ENCODE measurements at places on chromosomes 1 and 21. TPM values are rescaled to one million over a fixed set of nuclear protein-coding genes. Genes with fewer than 3 reads are reported as not detected.

GRCh38 chr1:79714664-79715063 is 708.1 kb upstream of the ADGRL4 start:
- no peak for DNase-seq

- DNase-seq, result no peak
Observed at GRCh38 chr1:36159614-36160387, 3.8 kb downstream of the MAP7D1 start.

DNA sequence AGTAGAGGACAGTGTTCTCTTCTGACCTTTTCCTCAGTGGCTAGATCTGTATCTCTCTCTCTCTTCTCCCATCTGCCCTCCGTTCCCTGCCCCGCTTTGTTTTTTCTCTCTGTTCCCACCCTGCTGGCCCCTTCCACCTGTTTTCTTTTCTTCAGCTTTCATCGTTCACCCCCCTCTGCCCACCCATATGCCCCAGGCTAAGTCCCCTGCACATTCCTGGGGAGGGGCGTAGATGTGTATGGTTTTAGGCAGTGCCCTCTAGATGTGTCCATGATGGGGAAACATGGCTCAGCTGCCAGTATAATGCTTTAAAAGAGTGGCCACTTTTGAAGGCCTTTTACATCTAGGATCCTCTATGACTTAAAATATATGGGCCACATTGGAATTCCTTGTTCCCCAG is 13.6 kb downstream of the S100A11 start:
- no peak for DNase-seq

GRCh38 chr1:117049857-117050256 is 10.3 kb upstream of the TTF2 start:
- DNase-seq, result peak; percentile 72

GRCh38 chr1:173937062-173937461 is 19.9 kb upstream of the SERPINC1 start:
- DNase-seq, result no peak

DNA sequence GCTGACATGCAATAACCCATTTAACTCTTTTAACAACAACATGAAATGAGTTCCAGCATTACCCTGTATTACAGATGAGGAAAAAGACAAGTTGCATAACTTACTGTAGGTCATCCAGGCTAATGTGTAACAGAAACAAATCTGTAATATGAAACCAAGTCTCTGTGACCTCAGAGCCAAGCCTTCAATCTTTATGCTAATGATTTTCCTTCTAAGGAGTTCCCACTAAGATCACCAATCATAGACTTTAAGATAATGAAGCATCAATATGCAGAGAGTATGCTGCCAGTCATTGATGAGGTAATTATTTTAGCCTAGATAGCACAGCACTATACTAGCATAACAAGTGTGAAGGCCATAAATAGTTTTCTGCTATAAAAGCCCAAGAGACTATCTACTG is 35.6 kb upstream of the RNPC3 start:
- no peak for DNase-seq

GRCh38 chr1:35449334-35450008 is 107.7 kb downstream of the KIAA0319L start:
- no peak for DNase-seq

DNA sequence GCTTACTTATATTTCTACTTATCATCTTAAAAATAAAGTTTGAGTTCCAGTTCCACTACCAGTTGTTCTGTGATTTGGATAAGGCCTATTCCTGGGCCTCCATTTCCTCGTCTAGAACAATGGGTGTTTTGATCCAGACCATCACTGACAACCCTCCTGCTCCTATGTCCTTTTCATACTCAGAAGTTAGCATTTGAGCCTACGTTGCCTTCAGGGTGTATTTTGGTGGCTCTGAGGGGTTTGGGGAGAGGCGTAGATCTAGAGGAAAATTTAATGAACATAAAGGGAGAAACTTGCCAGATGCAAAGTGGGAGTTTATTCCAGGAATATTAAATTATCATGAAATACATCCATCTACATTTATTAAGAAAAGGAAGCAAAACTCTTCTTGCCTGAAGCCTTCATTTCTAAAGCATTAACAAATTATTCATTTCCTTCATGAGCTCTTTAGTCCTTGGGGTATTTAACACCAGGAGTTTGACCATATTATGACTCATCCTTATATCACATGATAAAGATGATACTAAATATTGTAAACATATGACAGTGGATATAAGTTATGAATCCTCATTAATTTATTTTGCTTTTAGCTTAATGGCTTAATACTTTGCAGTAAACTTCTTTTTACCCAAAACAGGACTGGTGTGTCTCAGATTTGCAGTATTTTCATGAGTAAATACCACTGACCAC is 47.2 kb upstream of the SYT14 start:
- DNase-seq, result no peak

GRCh38 chr1:30130099-30130498 is 593.3 kb downstream of the MATN1 start:
- no peak for DNase-seq

- no peak for DNase-seq
Observed at GRCh38 chr1:33547576-33547975, 75.1 kb downstream of the ZSCAN20 start.

DNA sequence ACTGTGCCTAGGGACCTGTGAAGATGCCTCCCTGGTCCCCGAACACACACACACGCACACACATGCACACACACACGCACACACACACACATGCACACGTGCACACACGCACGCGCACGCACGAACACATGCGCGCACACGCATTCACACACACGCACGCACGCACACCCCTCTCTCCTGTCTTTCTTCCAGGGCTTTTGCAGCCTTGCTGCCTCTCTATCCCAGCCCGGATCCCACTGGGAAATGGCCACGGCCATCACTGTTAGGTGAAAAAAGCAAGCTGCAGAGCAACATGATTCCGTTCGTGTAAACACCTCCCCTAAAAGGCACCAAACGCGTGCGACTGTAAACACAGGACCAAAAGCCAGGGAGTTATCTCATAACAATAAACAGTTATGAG is 39.7 kb downstream of the NKAIN1 start:
- no peak for DNase-seq

DNA sequence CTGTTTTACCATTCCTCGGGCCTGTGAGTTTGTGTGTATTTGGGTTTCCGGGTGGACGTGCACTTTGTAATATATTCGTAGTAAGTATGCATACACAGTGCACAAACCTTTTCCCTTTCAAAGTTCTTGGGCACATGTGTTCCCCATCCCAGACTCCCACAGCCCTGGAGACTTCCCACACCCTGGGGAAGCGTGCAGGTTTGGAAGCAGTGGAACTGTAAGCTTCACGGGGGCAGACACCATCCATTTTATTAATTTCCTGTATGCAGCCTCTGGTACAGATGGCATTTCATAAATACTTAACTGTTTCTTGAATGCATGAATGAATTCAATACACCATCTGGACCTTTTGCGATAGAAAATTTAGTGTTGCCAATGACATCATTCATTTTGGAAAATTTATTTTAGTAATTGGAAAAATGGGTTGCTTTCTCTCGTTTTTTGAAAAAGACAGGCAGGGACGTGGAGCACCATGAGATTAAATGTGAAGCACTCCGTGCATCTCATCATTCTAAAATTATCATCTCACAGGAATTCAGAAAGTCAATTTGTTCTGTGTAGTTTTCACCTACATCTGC is 10.8 kb downstream of the ETS2 start:
- DNase-seq, result no peak

DNA sequence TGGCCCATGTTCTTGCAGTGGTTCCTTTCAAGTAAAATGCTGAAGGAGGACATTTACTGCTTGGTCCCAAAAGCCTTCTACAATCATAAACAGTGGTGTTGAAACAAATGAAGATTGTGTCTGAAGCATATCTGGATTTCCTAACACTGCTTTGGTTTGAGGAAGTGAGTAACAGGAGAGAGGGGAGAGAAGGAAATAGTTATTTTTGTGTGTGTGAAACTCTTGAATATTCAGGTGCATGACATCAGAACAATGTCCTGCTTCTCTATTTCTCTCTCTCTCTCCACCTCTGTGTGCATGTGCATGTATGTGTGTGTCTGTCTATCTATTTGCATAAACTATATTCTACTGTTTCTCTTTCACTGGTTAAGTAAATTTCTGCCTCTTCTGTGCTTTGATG is 61.4 kb upstream of the TNFSF18 start:
- DNase-seq, result peak; percentile 73

DNA sequence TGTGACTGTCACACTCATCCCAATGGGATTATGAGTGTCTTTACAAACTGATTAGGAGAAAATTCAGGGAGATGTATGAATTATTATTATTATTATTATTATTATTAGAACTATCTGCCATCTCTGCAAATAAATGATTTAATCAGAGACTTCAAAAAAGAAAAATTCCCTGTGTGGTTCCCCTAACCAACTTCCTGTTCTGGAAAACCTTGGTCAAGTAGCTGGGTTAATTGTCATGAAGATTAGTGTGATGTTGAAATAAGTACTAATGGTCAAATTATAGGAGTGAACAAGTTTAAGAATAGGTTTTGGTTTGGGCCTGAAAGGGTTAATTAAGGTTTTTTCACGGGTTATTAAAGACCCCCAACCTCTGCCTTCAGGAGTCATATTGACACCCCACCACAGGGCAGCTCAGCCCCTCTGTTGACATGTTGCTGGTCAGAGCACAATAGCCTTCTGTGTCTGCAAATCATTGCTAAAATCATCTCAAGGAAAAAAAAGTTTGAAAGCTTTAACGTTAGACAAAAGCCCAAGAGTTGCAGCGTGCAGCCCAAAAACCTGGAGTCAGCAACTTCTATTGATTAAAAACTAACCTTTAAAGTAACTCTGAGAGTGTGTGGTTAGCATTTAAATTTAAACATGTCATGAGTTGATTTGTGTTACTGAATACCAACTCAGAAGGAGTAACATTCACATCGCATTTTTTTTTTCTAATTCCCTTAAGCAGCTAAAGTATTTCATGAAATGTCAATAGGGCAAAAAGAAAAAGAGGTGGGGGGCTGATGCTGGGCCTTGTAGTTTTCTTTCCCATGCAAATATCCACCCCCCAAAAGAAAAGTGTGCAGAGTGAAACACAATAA is 272.5 kb downstream of the TM2D1 start:
- DNase-seq, result no peak

DNA sequence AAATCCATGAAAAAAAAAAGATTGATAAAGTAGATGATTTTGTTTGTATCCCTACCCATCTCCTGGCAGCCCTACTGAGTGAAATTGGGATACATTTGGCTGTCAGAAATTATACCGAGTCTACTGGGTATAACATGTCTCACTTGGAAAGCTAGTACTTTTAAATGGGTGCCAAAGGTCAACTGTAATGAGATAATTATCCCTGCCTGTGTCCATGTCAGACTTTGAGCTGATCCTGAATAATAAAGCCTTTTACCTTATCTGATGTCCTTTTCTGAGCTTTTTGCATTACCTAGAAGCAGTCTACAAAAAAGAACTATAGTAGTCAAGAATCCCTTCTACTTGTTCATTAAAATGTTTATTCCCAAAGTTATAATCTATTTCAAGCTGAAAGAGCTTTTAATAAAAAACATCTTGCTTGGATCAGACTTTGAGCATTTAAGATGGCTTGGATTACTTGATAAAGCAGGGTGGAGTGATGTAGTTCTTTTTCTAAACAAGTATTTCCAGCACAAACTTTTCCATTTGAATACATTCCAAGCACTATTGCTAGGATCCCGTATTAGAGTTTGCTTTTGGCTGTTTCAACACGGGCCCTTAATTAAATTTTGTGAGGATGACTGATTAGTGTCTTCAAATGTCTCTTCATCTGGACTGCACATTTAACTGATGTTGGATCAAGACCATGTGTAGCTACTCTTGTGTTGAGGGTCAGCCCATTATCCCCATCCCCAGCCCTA is 69.2 kb downstream of the DTL start:
- DNase-seq, result no peak

GRCh38 chr1:212118167-212118871 is 82.8 kb downstream of the DTL start:
- DNase-seq, result no peak

DNA sequence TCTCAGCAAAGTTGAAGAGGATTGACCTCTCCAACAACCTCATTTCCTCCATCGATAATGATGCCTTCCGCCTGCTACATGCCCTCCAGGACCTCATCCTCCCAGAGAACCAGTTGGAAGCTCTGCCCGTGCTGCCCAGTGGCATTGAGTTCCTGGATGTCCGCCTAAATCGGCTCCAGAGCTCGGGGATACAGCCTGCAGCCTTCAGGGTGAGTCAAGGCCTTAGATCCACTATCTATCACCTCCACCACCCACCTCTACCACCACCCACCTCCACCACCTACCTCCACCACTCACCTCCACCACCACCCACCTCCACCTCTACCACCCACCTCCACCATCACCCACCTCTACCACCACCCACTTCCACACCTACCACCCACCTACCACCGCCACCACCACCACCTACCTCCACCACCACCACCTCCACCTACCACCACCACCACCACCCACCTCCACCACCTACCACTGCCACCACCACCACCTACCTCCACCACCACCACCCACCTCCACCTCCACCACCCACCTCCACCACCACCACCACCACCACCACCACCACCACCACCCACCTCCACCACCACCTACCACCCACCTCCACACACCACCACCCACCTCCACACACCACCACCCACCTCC is 5.8 kb downstream of the OPTC start:
- no peak for DNase-seq

- no peak for DNase-seq
Observed at GRCh38 chr1:13781907-13782633, 82.1 kb downstream of the PRDM2 start.

- no peak for DNase-seq
Observed at GRCh38 chr1:160581961-160582360, 2.7 kb upstream of the CD84 start.

GRCh38 chr1:228364068-228364705 is 42.4 kb downstream of the TRIM11 start:
- DNase-seq, result no peak

Gene PDZK1IP1
- not detected for total RNA-seq

Gene PRSS38
- total RNA-seq, result not detected

Gene RSBN1
- total RNA-seq, result 40.2 TPM

Gene UBE2U
- not detected for total RNA-seq

Gene HES3
- not detected for total RNA-seq

Gene F3
- 0.25 TPM for total RNA-seq

Gene LCE6A
- not detected for total RNA-seq

Gene C1orf94
- not detected for total RNA-seq

Gene PSRC1
- total RNA-seq, result not detected

Gene F13B
- total RNA-seq, result not detected
